ENCODE measurements at places on chromosomes 13 and 19.

DNA sequence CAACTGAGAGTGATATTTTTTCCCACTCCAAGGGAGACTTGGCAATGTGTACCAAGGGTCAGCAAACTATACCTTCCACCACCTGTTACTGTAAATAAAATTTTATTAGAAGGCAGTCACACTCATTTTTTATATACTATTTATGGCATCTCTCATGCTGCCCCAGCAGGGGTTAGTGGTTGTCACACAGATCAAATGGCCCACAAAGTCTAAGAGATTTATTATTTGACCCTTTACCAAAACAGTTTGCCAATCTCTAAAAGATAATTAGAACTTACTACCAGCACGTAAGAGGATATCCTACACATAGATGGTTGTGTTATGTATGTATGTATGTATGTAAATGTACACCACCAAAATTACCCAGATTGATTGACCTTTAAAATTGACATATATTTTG, 185.1 kb downstream of the PRR20E start:
- DNase-seq = no peak

DNA sequence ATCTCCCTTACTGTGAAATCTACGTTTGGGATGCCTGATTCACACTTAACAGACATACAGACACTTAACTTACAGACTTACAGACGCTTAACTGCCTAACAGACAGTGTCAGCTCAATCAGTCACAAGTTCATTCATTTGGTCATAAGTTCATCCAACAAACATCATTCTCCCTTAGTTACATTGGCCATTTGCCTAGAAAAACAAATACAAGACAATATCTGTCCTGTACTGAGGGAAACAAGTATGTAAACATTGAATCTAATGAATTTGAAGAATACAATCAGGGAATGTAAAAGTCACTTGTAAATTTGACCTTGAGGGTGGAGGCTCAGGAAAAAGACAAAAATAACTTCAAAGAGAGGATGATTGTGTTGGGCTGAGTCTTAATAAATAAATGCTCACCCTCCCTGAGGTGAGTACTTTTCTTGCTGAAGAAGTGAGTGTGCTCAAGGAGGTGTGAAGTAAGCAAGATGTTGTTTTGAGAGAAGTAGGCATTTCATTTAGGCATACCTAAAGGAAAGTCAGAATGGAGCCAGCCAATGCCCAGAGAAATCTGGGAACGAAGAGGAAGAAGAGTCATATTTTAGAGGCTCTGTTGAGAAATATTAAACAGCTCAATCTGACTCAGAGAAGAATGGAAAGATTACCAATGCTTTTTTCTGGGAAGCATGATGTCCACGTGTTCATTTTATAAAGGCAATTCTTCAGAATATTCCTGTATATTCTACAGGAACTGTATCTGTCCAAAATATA, 958.4 kb upstream of the SLC10A2 start:
- DNase-seq = no peak

- no peak for DNase-seq
These were observed 98.0 kb downstream of the ESD start for GRCh38 chr13:46698910-46699460.

- DNase-seq = no peak
These were observed 23.1 kb upstream of the EIF3G start for GRCh38 chr19:10142701-10143375.
